ENCODE measurements at places on chromosomes 5 and 9.

GRCh38 chr9:97563458-97564135 lies 62.1 kb downstream of the TMOD1 start:
- no peak for DNase-seq

GRCh38 chr9:87862536-87863268 lies 20.0 kb upstream of the SPATA31E1 start:
- DNase-seq, result no peak

- DNase-seq, result no peak
Observed at GRCh38 chr5:94613583-94613982, 4.8 kb downstream of the KIAA0825 start.

DNA sequence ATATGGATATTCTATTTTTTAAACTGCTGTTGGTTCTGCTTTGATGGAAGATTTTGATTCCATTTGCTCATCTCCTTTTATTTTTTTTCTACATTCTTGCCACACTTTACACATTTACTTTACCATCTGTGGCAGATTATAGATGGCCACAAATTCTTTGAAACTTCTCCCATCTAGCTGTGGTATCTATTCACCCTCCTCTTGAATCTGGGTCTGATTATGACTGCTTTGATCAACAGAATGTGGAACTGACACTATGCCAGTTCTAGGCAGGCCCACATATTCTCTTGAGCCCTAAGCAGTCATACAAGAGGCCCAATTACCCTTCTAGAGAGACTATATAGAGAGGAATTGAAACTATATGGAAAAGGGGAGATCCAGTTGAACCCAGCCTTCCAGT lies 439.0 kb upstream of the PTGER4 start:
- no peak for DNase-seq

GRCh38 chr9:129574911-129575585 lies 45.9 kb downstream of the C9orf50 start:
- DNase-seq, result no peak

GRCh38 chr5:28488752-28489151 lies 1450.4 kb upstream of the CDH9 start:
- no peak for DNase-seq

DNA sequence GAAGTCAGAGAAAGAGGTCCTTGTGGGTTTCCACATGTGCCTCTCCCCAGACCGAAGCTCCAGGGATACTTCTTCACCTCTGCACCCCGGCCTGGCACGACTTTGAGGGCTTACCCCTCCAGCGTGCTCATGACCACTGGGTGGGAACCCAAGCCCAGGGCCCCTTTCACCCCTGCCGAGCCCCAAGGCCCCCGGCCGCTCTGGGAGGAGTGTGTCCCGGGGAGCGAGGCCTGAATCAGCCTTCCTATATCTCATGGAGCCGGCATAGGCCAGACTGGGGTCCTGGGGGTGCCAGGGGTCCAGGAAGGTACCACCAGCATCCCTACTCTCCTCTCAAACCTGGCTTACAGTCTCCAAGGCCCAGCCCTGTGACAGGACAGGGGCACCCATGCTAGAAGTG lies 17.1 kb downstream of the TERT start:
- DNase-seq, result no peak

- DNase-seq, result no peak
Observed at GRCh38 chr5:131209506-131210150, 38.9 kb downstream of the LYRM7 start.

DNA sequence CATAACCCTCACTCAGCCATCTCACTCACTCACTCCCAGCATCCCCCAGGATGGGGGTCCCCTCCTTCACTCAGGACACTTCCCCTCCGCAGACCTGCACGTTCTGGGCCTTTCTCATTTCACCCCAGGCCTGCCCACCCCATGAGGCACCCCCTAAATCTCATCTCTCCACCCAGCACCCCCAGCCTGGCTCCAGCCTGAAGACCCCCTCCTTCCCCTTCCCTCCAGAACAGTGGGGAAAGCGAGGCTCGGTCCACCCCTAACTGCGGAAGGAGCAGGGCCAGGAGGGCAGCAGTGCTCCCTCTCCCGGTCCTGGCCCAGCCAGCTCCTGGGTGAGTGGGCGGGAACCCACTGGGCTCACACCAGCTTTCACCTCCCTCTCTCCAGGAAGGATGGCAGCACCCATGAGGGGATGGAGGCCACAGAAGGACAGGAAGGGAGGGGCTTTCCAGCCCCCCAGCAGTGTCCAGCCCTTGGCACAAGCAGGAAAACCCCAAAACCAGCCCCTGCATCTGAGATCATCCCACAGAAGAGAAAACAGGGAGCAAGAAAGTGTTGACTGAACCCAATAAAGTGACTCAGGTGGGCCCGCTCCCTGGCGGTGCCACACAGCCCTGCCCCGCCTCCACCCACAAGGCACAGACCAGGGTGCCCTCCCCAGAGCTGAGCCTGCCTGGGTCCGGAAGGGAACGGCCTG lies 55.0 kb downstream of the LRSAM1 start:
- DNase-seq, result no peak

GRCh38 chr5:1850324-1851154 lies 32.2 kb downstream of the IRX4 start:
- DNase-seq, result no peak
